ENCODE measurements at places on chromosomes 11 and 22. TPM values are rescaled to one million over a fixed set of nuclear protein-coding genes. Genes with fewer than 3 reads are reported as not detected.

The OR6A2 gene
- total RNA-seq = 0.68 TPM

The ZP1 gene
- total RNA-seq = not detected

The OR52R1 gene
- not detected for total RNA-seq

The MEI1 gene
- 0.33 TPM for total RNA-seq

The SEPTIN3 gene
- total RNA-seq = 1.7 TPM

The CHRM1 gene
- total RNA-seq = not detected

The KCNK7 gene
- 0.24 TPM for total RNA-seq

The RFPL1 gene
- not detected for total RNA-seq

The GDPD5 gene
- total RNA-seq = 9.5 TPM

The ABTB2 gene
- total RNA-seq = 8.0 TPM

The JHY gene
- total RNA-seq = 7.5 TPM

The KRTAP5-8 gene
- total RNA-seq = not detected

The MIOX gene
- total RNA-seq = not detected

The DTX4 gene
- 11.5 TPM for total RNA-seq

The IFITM1 gene
- 2.8 TPM for total RNA-seq

The LGALS12 gene
- not detected for total RNA-seq

The SULT4A1 gene
- total RNA-seq = 1.5 TPM

The DCHS1 gene
- total RNA-seq = 0.50 TPM

The SLC22A12 gene
- not detected for total RNA-seq

The TMEM138 gene
- 63.5 TPM for total RNA-seq

The TSSC4 gene
- total RNA-seq = 38.3 TPM

The SHANK2 gene
- total RNA-seq = 25.8 TPM

The JAML gene
- total RNA-seq = not detected

The NXPE1 gene
- total RNA-seq = not detected

The KRTAP5-3 gene
- total RNA-seq = not detected

The ARHGAP1 gene
- 57.2 TPM for total RNA-seq

The DDT gene
- total RNA-seq = 115 TPM

The ISX gene
- total RNA-seq = not detected

The CRYBB3 gene
- not detected for total RNA-seq

The OR52E8 gene
- total RNA-seq = not detected

The TIMM10 gene
- 24.8 TPM for total RNA-seq

The FZD4 gene
- total RNA-seq = 1.3 TPM

The TRIM48 gene
- total RNA-seq = not detected

The MB gene
- not detected for total RNA-seq

The TSPAN32 gene
- not detected for total RNA-seq

The ACR gene
- total RNA-seq = not detected

The RBMXL2 gene
- not detected for total RNA-seq

The GAL gene
- total RNA-seq = 2.2 TPM

The GLYATL1 gene
- total RNA-seq = 0.37 TPM

The FGF19 gene
- total RNA-seq = not detected

The SHISA8 gene
- total RNA-seq = not detected

The C11orf42 gene
- not detected for total RNA-seq

The ASPHD2 gene
- 6.1 TPM for total RNA-seq

The REXO2 gene
- 119 TPM for total RNA-seq

The MCAM gene
- total RNA-seq = 409 TPM

The MCHR1 gene
- total RNA-seq = 0.50 TPM

The OR4A15 gene
- not detected for total RNA-seq

The CNGA4 gene
- total RNA-seq = 0.17 TPM

The MALAT1 gene
- 9,320 TPM for total RNA-seq
